ENCODE measurements at places on chromosomes 3 and 15. TPM values are rescaled to one million over a fixed set of nuclear protein-coding genes. Genes with fewer than 3 reads are reported as not detected.

The MYZAP gene
- total RNA-seq = 3.2 TPM

The ARPIN gene
- 24.5 TPM for total RNA-seq

The ADAMTS7 gene
- 6.0 TPM for total RNA-seq

The IL16 gene
- total RNA-seq = 1.8 TPM

The PAQR5 gene
- 2.3 TPM for total RNA-seq

The STARD9 gene
- total RNA-seq = 7.2 TPM

The FGF12 gene
- 118 TPM for total RNA-seq

The FEZF2 gene
- total RNA-seq = 1.6 TPM

The LTK gene
- total RNA-seq = 0.23 TPM

The GPR149 gene
- 22.1 TPM for total RNA-seq

The ARIH1 gene
- 46.8 TPM for total RNA-seq

The CPLX3 gene
- 0.92 TPM for total RNA-seq

The GABRG3 gene
- 42.9 TPM for total RNA-seq

The GHSR gene
- total RNA-seq = 0.69 TPM

The AMIGO3 gene
- 0.92 TPM for total RNA-seq

The TM2D3 gene
- 103 TPM for total RNA-seq

The ZCWPW2 gene
- 2.8 TPM for total RNA-seq

The CHRM5 gene
- 10.6 TPM for total RNA-seq

The TRAIP gene
- 4.4 TPM for total RNA-seq

The GPR62 gene
- total RNA-seq = 0.46 TPM

The NGLY1 gene
- total RNA-seq = 46.1 TPM

The RETNLB gene
- not detected for total RNA-seq

The SKOR1 gene
- total RNA-seq = 0.69 TPM

The CLDN16 gene
- total RNA-seq = 0.46 TPM

The THRB gene
- 11.1 TPM for total RNA-seq

The SERINC4 gene
- total RNA-seq = 0.23 TPM

The C3orf20 gene
- total RNA-seq = 0.23 TPM

The GOLGA6B gene
- not detected for total RNA-seq

Data from diencephalon (tissue), 1 donor.